ENCODE measurements at places on chromosomes 16 and 17.
A peak's percentile ranks its signal among the peaks of the same experiment; 100 is the strongest.

- no peak for DNase-seq
Observed at GRCh38 chr17:17613708-17614114, 22.2 kb upstream of the PEMT start.

DNA sequence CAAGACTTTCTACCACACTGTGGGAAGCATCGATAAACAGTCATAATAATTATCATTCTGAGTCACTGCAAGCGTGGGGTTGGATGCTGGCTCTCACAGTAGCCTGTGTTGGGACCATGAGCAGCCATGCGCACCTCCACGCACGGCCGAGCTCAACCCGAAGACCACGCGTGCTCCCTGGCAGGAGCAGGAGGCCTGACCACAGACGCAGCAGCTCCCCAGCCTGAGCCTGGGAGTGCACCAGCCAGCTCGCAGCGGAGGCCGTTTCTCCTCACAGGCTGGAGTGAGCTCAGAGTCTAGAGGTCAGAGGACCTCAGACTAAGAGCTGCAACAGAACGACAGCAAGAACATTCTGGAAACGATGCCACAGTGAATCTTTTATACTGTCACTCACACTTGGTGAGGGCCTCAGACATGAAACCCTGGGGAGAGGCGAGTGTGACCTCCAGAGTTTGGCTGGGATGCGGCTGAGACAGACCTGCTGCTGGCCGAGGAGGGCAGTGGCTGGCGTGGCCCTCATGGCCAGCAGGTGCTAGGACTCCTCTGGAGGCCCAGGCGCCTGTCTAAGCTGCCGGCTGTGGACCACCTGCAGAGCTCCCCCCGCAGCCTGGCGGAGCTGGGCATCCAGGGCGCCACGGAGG lies 6.0 kb downstream of the NDUFAF8 start:
- DNase-seq, result peak; percentile 82

GRCh38 chr17:70552230-70552981 lies 383.1 kb downstream of the KCNJ2 start:
- DNase-seq, result no peak

DNA sequence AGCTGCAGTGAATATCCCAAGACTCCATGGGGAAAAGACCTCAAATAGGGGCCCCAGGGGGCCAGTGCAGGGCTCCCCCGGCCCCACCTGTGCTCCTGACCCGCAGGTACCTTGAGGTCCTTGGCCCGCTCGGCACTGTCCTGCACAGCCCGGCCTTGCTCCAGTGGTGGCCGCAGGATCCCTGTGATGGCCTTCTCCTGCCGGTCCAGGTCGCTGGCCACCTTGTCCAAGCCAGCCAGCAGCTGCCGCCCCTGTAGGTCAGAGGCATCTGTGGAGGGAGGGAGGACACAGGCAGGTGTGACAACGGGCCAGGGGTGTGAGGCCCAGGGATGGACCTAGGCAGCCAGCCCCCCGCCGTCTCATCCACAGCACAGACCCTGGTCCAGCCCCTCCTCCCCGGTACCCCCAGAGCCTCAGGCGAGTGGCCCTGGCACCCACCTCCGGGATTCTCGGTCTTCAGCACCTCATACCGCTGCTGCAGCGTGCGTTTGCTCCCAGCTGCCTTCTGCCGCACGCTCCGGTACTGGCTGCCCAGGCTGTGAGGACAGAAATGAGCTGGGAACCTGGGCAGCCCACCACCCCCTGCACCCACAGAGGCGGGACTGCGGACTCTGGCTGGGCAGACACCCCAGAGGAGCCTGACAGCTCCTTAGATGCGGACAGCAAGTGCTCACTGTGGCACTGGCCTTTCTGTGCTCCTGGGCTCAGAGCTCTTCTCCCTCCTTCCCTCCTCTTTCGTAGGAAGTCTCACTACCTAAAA lies 43.7 kb downstream of the PPL start:
- no peak for DNase-seq

GRCh38 chr16:4217204-4218131 lies 24.4 kb downstream of the SRL start:
- no peak for DNase-seq

GRCh38 chr16:27759301-27759871 lies 209.4 kb downstream of the KATNIP start:
- no peak for DNase-seq

GRCh38 chr17:27521281-27522027 lies 65.2 kb downstream of the KSR1 start:
- no peak for DNase-seq

DNA sequence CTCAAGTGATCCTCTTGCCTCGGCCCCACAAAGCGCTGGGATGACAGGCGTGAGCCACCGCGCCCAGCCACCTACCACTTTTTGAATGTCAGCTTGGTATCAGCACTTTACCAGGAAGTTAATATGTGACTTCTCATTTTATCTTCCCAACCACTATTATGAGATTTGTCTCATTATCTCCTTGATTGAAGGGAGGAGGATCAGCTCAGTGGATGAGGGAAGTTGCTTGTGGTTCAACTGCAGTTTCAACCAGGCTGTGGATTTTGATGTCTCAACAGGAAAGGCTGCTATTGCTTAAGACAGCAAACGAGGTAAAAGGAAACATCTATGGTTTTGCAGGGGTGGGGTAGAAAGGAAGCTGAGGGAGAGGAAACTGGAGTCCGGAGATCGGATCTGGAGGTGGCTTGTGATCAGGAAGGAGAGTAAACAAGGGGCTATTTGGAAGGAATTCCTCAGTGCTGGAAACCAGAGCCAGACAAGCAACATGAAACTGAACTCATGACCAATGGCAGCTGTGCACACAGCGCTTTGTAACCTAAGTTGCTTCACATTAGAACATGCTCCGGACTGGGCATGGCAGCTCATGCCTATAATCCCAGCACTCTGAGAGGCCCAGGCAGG lies 180.5 kb downstream of the VPS53 start:
- DNase-seq, result no peak

DNA sequence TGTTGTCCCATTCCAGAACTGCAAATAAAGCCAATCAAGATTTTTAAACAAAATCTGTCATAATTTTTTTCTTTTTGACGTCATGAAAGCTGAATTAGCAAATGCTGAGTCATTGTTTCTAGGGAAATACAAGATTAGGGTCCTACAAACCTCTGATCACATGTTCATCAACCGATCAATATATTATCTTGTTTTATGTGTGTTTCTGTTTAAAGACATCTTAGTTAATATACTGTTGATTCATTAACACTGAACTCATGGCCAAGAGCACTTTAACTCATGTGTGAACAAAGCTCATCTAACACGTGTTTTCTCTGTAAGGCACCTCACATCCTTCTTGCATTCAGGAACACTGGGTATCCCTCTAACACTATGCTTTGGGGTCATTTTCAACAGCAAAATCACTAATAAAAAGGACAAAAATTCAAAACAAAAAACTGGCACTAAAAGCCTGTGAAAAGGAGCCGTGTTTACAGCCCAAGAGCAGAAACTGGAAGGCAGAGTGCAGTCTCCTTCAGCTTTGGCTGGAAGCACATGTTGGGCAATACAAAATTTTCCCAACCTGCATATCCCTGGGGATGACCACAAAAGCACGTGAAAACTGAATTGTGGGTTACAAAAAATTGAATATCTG lies 102.5 kb downstream of the PARN start:
- DNase-seq, result no peak

- DNase-seq, result no peak
Observed at GRCh38 chr16:61435346-61435745, 600.9 kb downstream of the CDH8 start.

- no peak for DNase-seq
Observed at GRCh38 chr17:29621751-29622194, 939 bp downstream of the CORO6 start.

GRCh38 chr16:57256601-57257395 lies 11.7 kb downstream of the ARL2BP start:
- DNase-seq, result no peak

- DNase-seq, result no peak
Observed at GRCh38 chr16:56672761-56673536, 3.3 kb downstream of the MT1H start.

GRCh38 chr17:36149296-36149820 lies 27.1 kb downstream of the TBC1D3B start:
- DNase-seq, result no peak

- no peak for DNase-seq
Observed at GRCh38 chr17:58302171-58302918, 21.6 kb upstream of the MPO start.

DNA sequence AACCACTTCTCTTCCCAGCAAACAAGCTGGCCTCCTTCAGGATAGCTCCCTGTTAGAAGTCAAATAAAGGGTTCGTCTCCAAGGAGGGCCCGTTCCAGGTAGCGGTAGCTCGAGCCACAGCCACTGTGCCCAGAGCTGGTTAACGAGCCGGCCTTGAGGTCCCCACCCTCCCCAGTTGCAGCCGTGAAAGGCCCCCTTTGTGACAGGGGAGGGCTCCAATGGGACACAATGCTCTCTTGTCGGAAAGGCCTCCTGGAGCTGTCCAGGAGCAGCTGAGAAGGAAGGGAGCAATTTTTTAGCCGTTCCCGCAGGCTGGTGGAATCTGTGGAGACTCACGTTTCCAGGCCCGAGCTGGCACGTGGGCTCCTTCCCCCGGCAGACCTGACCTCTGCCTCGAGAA lies 29.9 kb upstream of the FOXF1 start:
- no peak for DNase-seq

DNA sequence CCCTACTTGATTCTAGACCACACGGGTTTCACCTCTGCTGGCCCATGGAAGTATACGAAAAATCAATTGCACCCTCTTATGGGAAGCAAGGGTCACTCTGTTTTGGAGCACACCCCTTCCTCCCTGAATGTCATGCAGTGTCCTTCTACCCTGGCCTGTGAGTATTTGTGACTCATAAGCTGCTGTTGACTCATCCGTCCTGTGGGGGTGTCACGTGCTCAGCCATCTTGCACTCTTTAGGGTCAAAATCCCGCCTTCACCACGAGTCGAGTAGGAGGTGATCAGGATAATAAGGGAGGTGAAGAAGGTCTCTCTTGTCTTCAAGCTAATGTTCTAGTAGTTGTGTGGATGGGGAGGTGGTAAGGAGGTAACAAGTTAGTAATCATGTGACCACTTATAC lies 341.0 kb upstream of the EEF2KMT start:
- DNase-seq, result no peak

GRCh38 chr17:17621254-17621653 lies 29.7 kb upstream of the PEMT start:
- no peak for DNase-seq

DNA sequence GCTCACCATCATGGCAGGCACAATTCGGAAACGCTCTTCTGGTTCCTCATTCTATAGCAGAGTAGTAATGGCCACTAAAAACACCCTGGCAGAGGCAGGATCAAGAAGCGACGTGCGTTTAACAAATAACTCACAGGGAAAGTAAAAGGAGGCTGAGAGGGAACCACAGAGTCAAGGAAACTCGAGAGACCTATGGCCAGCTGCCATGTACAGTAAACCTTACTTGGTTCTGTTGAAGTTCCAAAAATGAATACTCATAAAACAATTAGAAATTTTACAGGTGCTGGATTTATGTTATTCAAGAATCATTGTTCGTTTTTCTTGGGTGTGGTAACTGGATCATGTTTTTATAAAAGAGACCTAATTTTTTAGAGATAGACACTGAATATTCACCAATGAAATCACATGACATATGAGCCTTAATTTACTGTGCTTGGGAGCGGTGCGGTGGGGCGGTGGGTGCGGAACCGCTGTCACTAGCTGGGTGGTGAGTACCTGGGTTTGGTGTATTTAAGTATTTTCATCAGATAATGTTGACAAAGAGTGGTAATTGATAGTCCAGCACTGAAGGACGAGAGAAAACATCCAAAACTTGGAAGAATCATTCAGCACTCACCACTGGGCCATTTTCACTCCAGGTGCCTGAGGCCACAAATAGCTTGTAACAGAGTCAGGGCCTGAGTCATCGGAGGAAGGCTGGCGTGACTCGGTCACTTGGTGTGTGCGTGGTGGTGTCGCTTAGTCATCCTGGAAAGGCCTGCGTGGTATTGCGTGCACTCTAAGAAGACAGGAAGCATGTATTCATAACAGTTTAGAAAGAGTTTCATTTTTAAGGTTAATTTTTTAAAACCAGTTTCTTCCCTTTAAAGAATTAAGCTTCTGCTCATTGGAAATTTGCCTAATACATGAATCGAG lies 135.4 kb upstream of the CHMP6 start:
- peak; percentile 77 for DNase-seq

GRCh38 chr17:80655608-80656007 lies 111.0 kb downstream of the RPTOR start:
- DNase-seq, result no peak

DNA sequence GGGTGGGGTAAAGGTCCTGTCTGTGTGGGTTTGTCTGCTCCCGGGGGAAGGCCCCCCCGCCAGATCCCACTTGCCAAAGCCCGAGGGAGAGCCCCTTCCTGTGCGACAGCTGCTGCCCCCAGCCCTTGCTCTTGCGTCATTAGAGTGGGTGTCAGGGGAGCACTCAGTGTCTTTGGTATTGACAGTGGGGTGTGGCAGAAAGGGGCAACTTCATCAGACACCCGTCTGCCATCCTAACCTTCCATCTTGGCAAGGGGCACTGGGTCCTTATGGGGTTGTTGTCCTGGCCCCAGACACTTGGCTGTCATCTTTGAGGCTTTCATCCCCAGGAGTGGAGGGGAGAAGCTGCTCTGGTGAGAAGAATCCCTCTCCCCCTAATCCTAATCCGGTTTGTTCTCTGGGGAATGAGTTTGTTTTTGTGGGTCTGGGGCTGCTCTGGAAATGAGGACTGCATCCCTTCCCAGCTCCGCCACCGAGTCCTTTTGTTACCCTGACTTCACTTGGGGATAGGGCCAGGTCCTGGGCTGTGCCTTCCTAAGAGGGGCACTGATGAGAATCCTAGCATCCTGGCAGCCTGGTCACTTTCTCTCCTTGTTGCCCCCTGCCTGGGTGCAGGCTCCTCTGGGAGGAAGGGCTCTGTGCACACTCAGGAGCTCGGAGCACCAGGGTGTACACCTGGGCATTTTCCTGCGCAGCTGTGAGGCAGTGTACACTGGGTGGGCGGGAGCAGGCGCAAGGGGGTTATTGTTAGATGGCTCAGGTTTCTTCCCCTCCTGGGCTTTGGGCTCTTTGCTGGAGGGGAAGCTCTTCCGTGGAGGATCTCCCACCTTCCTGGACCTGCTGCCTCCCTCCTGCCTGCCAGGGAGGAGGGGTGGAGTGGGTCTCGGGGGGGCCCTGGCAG lies 21.1 kb downstream of the GJD3 start:
- DNase-seq, result no peak

GRCh38 chr17:82972836-82973372 lies 106.5 kb upstream of the METRNL start:
- no peak for DNase-seq

DNA sequence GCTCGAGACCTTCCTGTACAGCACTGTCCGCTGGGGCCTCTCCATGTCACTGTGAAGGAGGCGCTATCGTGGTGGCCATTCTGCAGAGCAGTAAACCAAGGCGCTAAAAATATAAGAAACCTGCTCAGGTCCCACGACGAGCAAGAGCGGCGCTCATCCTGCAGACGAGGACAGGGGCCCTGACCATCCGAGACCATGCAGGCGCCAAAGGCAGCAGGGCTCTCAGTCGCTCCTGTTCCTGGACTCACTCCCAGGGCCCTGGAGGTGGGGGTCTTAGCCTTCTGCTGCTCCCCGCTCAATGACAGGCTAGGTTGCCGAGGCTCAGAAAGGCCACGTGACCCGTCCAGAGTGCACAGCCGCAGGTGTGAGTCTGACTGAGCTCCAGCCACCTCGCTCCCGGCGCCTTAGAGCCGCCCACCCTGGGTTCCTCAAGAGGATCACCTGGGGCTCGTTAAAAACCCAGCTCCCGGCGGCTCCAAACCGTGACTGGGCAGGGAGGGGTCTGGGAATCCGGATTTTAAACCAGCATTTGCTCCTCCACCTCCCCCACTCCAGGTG lies 509 bp upstream of the ATP2C2 start:
- DNase-seq, result no peak
